ENCODE measurements at places on chromosomes 3 and 15.
A peak's percentile ranks its signal among the peaks of the same experiment; 100 is the strongest.

DNA sequence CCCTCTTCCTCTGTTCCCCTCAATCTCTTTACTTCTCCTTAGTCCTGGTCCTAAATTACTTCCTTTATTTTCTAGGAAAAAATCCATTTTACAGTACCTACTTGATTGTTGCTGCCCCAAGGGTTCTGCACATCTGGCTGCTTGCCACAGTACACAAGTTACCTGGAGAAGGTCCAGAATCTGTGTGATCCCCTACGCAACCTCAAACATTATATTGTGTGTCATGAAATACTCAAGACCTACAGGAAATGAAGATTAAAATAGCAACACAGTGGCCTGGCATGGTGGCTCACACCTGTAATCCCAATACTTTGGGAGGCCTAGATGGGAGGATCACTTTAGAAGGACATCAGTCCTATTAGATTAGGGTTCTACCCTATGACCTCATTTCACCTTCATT is 48.7 kb downstream of the PRKAR2A start:
- no peak for DNase-seq

DNA sequence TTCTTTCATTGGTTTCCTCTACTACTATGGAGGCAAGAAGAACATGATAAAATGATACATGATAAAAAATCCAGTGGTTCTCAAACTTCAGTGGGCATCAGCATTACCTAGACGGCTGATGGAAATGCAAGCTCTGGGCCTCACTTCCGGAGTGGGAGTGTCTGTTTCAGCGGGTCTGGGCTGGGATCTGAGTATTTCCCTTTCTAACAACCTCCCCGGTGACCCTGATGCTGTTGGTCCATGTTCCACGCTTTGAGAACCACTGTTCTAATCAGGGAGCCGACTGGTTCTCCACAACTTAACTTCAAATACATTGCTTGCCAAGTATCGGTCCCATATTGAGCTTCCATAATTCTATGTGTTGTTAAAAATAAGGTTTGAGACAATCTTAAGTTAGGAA is 712.3 kb upstream of the LMCD1 start:
- DNase-seq: no peak

DNA sequence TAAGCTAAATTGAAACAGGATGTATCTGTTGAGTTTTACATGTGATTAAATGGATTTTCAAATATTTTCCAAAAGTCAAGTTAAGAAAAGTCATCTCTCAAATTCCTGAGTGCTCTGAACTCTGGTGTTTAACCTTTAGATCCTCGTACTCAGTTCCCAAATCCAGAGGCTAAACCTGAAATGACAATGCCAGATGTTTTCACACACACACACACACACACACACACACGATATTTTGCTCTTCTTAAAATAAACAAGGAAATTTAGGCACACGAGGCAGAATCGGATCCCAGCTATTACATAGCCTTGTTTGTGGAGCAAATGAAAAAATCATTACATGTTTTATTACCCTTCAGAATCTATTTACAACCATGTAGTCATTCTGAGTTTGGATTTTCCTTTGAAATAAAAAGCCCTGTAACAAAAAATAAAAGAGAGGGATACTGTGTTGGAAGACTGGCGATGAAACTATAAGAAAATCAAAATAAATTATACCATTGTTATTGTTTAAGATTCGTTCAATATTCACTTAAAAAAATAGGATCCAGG is 20.6 kb upstream of the UBE2E1 start:
- no peak for DNase-seq

- no peak for DNase-seq
These were observed 122.3 kb upstream of the PTPRG start for GRCh38 chr3:61439122-61439458.

- no peak for DNase-seq
These were observed 312.8 kb upstream of the CHRM5 start for GRCh38 chr15:33655488-33655887.

DNA sequence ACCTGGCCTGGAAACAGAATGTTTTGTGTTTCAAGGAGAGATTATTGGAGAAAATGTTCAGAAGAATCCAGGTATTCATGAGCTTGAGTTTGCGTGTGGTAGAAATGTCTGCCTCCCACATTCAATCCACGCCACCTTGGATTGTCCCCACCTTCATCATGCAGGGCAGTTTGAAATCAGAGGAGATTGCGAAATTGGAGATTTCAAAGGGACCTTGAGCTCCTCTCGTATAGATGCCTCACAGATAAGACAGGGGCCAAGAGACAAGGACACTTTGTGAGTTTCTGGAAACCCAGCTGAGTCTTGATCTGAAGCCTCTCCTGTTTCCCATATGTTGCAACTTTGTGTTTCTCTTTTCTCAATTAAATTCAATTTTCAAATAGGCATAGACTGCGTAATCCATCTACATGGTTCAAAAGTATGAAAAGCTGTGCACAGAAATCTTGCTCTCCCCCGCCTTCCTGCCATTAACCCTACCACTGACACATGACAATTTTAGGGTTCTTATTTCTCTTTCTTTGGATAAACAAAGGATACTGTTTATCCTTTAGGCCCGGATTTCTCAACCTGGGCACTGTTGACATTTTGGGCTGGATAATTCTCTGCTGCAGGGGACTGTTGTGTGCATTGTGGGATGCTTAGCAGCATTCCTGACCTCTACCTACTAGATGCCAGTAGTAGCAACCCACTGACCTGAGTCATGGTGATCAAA is 53.8 kb downstream of the CMTM8 start:
- DNase-seq: peak; percentile 78

DNA sequence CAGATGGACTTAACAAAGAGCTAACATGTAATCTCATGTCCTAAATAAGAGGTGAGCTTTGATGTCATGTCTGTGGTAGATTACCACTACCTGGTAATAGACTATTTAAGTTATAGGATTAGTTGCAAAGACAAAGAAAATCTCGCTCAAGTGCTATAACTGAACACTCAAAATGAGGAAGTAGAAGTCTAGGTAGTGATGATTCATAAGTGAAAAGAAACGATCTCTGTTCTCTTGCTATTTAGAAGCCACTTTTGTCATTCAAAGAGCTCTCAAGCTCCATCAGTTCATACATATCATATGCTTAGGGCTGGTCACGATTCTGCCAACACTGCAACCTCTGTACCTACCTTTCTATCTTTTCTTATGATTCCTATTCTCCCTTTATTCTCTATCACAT is 110.9 kb downstream of the EDEM1 start:
- DNase-seq: peak; percentile 10
